ENCODE measurements at places on chromosomes 7 and 10.
A peak's percentile ranks its signal among the peaks of the same experiment; 100 is the strongest.

DNA sequence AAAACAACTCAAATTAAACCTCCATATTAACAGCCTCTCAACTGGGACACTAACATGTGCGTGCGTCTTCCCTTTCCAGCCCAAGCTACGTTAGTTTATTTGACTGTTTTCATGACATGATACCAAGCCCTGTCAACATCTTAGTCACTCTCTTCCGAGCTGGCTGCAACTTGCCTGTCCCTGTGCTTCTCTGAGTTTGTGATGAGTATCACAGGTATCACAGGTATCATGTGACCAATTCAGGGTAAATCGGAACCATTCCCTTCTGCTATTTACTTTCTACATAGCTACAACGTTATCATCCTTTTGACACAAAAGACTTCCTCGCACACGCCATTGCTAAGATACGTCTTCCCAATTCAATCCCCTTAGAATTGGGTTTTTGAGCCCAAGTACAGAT lies 70.2 kb downstream of the CAV1 start:
- no peak for DNase-seq

- peak; percentile 42 for DNase-seq
Observed at GRCh38 chr10:128263891-128264688, 137.9 kb upstream of the MKI67 start.

GRCh38 chr7:82507365-82507975 lies 63.9 kb upstream of the CACNA2D1 start:
- DNase-seq = no peak

- DNase-seq = no peak
Observed at GRCh38 chr10:3761904-3762303, 23.1 kb downstream of the KLF6 start.

- no peak for DNase-seq
Observed at GRCh38 chr7:45573661-45574415, at the start of gene ADCY1. ADCY1 (plus strand) TSS chr7:45574368; CDS start chr7:45574544, 176 bp downstream.

- DNase-seq = no peak
Observed at GRCh38 chr10:6347391-6347951, 144.7 kb downstream of the PFKFB3 start.

DNA sequence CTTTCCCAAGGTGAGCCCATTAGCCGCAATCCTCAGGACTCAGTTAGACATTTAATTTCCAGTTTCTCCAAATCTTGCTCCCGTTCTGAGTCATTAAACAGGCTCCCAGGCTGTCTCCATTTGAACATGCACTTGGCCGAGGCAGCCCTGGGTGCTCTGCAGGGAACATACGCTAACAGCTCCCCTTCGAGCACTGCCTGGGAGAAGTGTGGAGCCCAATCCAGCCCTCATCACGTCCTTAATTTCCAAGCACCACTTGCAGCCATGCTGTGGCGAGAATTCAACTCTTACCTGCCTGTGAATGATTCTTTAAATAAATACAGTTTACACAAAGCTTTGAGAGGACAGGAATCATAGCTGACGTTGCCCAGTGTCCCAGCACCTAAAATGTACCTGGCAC lies 218.2 kb downstream of the CCSER2 start:
- no peak for DNase-seq

- DNase-seq = no peak
Observed at GRCh38 chr7:74134117-74134620, 40.0 kb upstream of the EIF4H start.

GRCh38 chr7:55386541-55386940 lies 21.4 kb downstream of the LANCL2 start:
- DNase-seq = no peak

DNA sequence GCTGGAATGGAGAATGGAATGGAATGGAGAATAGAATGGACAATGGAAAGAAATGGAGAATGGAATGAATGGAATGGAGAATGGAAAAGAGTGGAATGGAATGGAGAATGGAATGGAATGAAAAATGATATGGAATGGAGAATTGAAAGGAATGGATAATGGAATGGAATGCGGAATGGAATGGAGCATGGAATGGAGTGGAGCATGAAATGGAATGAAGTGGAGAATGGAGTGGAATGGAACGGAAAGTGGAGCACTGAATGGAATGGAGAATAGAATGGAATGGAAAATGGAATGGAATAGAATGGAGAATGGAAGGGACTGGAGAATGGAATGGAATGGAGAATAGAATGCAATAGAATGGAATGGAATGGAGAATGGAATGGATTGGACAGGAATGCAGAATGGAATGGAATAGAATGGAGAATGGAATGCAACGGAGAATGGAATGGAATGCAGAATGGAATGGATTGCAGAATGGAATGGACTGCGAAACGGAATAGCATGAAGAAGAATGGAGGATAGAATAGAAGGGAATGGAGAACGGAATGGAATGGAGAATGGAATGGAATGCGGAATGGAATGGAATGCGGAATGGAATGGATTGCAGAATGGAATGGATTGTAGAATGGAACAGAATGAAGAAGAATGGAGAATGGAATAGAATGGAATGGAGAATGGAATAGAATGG lies 89.4 kb downstream of the NSUN6 start:
- DNase-seq = no peak

GRCh38 chr10:12730809-12731519 lies 270.5 kb downstream of the CCDC3 start:
- no peak for DNase-seq

DNA sequence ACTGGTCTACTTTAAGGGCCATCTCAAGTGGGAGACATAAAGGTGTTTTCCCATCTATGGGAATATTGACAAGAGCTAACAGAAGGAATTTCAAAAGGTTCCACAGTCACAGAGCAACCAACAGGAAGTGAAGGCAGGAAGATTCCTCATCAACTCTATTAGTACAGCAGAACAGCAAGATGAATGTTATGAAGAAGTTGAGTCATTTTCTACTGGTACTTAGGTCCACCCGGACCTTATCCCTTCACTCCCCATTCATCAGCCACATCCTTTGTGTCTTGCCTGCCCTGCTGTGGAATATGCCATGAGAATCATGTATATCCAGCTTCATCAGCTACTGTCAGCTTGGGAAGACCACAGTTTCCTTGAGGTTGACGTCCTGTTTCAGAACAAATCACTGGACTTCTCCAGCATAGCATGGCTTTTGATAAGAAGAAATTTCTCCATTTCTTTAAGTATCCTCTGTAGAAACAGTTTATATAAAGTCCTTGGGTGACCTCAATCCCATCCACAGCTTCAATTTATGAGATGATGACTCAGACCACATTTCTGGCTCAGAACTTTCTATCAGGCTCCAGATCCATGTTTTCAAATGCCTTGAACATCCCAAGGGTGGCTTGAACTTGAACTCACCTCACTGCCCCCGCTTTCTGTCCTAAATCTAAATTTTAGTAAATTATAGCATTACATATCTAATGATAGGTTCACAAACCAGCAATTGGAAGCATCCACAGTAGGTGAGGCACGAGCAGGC lies 84.9 kb upstream of the AGK start:
- DNase-seq = no peak

DNA sequence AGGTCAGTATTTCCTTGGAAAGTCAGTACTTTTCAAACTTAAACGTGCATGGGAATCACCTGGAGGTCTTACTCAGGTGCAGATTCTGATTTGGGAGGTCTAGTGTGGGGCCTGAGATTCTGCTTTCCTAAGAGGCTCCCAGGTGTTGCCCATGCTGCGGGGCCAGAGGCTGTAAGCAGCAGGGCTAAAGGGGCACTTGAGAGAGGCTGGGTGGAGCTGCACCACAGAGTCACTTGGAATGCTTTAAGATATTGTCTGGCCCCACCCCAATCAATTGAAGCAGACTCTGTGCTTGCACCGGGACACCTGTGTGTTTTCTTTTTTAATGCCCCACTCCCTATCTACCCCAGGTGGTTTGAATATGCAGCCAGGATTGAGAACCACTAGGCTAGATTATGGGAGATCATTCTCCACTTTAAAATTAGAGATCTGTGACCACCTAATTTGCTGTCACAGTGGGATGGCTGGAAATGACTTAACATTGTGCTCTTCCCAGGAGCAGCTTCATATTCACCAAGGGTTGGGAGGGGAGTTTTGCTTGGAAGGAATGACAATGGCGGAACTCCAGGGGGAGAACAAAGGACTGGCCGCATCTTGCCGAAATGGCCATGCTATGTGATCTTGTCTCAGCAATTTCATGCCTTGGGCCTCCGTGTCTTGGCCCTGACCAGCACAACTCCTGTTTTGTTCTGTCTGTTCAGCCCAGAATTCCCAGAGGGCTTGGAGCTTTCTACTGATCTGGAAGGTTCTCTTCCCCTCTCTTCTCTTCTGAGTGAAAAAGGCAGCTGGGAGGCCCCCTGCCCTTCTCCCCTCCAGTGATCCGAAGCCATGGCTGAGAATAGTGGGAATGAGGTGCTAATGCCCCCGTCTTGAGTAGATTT lies 80.2 kb downstream of the FAM241B start:
- DNase-seq = no peak

DNA sequence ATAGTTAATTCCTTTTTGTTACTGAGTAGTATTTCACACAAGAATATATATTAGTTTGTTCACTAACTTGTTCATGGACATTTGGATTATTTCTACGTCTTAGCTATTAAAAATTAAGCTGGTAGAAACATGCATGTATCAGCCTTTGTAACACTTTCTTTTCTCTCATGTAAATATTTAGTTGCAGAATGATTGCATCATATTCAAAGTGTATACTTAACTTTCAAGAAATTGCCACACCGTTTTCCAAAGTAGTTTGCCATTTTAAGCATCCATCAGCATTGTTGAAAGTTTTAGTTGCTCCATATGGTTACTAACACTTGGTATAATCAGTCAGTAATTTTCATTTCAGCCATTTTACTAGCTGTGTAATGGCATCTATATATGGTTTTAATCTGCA lies 666.9 kb downstream of the NXPH1 start:
- no peak for DNase-seq

GRCh38 chr10:34580214-34580613 lies 234.9 kb downstream of the PARD3 start:
- no peak for DNase-seq

DNA sequence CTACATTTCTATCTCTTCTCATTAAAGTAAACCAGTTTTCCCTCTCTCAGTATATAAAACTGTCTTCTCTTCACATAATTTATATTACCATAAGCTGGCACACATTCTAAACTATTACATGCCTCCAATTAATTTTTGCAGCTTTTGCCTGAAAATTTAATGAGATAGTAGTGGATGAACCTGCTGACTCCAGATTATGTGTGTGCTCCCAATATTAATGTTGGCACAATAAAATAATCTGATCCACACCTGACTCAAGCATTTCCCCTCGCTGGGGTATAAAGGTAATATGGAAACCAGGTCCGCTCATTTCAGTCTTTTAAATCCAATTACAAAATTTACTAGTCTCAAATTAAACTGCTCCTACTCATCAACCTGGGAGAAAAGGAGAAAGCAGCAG lies 63.4 kb downstream of the CTBP2 start:
- DNase-seq = no peak

DNA sequence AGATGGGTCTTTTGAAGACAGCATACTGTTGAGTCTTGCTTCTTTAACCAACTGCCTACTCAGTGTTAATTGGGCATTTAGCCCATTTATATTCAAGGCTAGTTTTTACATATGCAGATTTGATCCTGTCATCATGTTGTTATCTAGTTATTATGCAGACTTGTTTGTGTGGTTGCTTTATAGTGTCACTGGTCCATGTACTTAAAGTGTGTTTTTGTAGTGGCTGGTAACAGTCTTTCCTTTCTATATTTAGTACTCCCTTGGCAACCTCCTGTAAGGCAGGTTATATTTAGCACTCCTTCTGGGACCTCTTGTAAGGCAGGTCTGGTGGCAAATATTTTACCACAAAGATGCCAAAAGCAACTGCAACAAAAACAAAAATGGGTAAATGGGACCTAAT lies 66.7 kb downstream of the TES start:
- no peak for DNase-seq

DNA sequence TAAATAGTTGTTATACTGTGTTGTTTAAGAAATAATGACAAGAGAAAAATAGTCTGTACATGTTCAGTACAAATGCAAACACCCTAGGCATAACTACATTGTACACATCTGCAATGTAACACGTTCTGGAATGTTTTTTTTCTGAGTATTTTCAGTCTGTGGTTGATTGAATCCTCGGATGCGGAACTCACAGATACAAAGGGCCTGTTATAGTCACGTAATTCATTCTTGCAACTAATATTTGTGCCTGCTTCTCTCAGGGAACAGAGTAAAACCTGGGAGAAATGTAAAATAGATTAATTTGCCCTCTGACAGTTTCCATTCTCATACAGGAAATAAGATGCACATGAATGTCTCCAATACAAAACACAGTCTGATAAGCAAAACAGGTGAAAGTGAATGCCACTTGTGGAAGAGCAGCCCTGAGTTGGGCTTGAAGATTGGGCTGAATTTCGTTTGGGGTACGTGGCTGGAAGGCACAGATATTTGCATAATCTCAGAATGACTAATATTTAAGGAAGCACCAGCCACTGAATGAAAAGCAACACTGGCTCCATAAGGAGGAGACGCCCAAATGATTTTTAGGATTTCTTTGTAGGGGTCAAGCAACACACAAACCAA lies 19.1 kb downstream of the DENND2A start:
- no peak for DNase-seq

DNA sequence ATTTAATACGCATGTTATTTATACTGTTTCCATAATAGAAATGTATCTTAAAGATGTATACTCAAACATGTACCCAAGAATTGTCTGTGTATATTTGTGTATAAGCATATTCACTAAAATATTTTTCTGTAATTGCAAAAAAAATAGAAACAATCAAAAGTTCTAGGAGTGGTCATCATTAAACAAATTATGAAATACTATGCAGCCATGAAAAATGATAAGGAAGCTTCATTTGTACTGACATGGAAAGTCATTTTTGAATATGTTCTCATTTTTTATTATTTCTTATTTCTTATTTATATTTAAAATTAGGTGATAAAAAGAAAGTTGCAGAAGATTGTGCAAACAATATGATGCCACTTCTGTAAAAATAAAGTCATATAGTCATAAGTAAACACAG lies 400.0 kb upstream of the AUTS2 start:
- no peak for DNase-seq

DNA sequence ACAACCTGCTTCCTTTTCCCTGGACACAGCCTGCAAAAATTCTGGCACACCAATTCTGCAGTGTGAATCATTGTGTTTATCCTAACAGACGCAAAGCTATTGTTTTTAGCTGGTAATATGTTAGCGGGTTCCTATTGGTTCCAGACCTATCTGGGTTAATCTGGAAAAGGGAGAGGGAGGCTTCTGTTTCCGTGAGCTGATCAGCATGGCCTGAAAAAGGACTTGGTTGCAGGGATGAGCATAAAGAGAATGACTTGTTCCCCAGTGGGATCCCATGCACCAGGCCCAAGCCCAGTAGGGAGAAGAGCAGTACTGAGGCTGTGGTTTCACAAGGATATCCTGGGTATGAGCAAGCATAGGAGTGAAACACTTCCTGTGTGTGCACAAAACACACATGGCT lies 78.4 kb downstream of the PDE1C start:
- DNase-seq = no peak

Data from omental fat pad (tissue), 4 donors.